ENCODE measurements at places on chromosomes 11 and 22.

DNA sequence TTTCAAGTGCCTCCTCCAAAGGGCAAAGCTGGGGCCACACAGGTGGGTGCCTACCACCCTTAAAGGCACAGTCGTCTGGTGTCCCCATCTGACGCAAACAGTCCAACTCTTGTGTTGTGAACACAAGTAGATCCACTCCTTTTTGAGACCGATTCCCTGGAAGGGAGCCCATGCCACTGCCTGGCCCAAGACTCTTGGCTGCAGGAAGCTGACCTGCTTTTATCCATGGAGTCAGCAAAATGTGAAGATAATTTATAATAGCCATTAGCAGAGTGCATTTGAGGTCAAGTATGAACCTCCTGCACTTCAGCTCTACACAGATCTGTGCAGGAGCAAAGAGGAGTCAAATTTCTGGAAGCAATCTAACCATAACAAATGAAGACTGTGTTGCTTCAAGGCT is 68.5 kb downstream of the ADM start:
- no peak for DNase-seq

DNA sequence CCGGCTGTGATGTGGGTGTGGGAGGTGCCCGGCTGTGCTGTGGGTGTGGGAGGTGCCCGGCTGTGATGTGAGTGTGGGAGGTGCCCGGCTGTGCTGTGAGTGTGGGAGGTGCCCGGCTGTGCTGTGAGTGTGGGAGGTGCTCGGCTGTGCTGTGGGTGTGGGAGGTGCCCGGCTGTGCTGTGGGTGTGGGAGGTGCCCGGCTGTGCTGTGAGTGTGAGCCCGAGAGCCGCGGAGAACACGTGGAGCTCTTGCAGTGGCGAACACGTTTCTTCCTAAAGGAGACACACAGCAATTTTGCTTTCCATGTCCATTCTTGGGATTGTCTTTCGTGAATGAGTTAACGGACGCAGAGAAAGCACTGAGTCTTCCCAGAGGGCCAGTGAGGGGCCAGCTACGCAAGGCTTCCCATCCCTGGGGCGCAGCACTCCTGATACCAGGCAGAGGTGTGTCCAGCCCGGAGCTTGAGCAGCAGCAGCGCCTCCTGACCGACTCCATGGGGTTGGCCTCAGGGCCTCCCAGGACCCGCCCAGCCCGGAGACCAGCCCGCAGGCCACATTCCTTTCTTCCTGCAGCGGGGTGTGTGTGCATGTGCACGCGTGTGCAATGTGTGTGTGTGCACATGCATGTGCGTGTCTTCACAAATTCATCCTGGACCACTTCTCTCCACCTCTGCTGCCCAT is 245.0 kb upstream of the B3GAT1 start:
- DNase-seq: no peak

DNA sequence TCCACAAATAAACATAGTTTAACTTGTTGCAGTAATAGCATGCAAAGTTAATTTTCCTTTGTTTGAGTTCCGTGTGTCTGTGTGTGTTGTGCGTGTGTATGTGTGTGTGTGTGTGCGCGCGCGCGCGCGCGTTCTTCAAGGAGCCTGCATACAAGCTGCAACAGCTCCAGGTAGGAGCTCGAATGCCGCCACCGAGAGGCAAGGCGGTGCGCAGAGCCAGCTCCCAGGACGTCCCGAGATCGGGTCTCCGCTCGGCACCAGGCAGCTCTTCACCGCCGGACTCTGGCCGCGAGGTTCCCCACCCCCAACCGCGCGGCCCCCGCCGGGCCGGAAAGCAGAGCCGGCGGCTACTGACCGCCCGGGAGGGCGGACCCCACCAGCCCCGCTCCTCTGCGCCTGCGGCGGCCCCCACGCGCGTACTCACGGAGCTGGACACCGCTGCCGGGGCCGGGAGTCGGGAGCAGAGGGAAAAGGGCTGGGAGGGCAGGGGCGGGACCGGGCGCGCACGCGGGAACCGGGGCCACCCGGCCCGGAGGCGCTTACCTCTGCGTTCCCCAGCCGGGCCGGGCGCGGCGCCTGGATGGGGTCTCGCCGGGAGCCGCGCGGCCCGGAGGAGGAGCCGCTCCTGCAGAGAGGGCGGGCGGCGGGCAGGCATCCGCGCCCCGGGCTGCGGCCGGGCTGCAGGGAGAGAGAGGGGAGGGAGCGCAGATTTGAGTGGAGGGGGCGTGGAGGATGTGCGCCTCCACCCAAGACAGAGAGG is 40.4 kb upstream of the AKIP1 start:
- no peak for DNase-seq

- DNase-seq: no peak
Measured at GRCh38 chr11:61890529-61891330, 615 bp downstream of the FADS3 start.

DNA sequence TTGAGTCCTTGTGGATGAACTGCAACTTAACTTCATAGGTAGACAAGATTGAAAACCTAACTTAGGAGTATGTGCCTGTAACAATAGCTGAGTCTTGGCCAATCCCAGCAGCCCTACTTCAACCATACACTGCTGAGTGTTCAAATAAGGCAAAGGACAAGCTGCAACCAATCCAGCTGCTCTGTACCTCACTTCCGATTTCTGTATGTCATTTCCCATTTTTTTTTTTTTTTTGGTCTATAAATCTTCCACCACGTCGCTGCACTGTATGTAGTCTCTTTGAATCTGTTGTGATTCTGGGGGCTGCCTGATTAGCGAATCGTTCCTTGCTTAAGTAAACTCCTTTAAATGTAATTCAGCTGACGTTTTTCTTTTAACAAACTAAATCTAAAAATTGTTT is 35.4 kb upstream of the FLI1 start:
- no peak for DNase-seq

GRCh38 chr22:45942787-45943493 is 34.0 kb downstream of the WNT7B start:
- DNase-seq: no peak

DNA sequence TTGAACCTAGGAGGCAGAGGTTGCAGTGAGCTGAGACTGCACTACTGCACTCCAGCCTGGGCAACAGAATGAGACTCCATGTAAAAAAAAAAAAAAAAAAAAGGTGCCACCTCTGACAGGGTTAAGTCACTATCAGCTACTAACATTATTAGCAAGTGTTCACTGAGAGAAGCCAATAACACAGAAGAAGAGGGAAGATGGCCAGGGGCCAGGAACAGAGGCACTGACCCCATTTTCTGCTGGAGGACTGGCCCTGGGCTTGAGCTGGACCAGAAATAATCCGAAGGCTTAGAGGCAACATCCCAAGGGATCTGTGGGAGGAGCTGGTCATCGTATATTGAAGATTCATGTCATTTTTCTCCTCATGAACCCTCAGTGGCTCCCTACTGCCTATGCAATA is 5.0 kb downstream of the SLC5A1 start:
- no peak for DNase-seq

- DNase-seq: no peak
Measured at GRCh38 chr22:24751518-24751917, 23.0 kb downstream of the PIWIL3 start.

DNA sequence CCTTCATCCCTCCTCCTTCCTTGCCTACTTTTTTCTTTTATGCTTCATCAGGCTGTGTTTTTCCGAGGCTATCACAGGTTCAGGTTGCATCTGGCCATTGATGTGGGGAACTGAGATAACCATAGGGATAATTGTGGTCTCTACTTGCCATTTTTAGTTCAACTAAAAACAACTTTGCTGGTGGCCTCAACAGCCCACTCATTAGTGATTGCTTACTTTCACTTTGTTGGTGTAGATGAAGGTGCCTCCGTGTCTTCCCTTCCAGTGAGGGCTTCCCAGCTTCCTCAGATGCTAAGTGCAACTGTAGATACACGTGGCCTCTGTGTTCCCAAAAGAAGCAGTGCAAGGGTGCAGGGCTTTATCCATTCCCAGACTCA is 35.0 kb downstream of the KCNJ1 start:
- no peak for DNase-seq

- DNase-seq: no peak
Measured at GRCh38 chr11:3000032-3000961, 8.2 kb upstream of the NAP1L4 start.

DNA sequence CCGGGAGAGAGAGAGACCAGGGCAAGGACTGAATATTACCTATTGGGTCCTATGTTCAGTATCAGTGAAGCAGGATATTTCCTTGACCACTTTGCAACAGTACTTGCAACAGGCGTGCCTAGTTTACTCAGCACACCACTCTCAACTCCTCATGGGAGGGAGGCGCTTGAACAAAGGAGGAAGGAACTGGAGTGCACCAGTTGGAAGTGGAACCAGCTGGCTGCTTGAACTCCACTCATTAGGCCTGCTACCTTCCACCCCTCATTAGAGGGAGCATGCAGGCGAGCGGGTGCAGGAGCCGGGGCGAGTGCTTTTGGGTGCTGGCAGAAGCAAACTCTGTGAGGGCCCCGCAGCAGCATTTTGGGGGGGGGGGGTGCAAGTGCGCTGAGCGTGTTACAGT is 1369.6 kb upstream of the RAG2 start:
- DNase-seq: no peak

GRCh38 chr11:61543606-61544306 is 35.2 kb downstream of the LRRC10B start:
- DNase-seq: no peak

- no peak for DNase-seq
Measured at GRCh38 chr11:102420547-102420946, 32.0 kb downstream of the TMEM123 start.

DNA sequence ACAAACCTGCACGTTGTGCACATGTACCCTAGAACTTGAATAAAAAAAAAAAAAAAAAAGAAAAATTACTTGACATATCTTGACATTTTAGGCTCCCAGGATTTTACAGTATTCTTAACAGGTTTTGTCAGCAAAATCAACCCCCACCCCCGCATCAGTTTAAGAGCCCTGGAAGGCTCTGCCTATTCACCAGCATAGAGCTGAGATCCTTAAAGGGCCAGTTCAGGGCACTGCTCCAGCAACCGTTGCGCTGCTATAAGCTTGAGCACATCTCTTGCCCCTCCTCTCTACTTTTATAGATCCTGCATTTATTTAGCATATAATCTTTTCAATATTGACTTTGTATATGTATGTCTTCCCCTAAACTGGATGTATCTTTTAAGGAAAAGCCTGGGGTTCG is 697 bp upstream of the PAFAH1B2 start:
- peak; percentile 35 for DNase-seq

GRCh38 chr11:46026606-46027293 is 94.5 kb downstream of the PHF21A start:
- no peak for DNase-seq

DNA sequence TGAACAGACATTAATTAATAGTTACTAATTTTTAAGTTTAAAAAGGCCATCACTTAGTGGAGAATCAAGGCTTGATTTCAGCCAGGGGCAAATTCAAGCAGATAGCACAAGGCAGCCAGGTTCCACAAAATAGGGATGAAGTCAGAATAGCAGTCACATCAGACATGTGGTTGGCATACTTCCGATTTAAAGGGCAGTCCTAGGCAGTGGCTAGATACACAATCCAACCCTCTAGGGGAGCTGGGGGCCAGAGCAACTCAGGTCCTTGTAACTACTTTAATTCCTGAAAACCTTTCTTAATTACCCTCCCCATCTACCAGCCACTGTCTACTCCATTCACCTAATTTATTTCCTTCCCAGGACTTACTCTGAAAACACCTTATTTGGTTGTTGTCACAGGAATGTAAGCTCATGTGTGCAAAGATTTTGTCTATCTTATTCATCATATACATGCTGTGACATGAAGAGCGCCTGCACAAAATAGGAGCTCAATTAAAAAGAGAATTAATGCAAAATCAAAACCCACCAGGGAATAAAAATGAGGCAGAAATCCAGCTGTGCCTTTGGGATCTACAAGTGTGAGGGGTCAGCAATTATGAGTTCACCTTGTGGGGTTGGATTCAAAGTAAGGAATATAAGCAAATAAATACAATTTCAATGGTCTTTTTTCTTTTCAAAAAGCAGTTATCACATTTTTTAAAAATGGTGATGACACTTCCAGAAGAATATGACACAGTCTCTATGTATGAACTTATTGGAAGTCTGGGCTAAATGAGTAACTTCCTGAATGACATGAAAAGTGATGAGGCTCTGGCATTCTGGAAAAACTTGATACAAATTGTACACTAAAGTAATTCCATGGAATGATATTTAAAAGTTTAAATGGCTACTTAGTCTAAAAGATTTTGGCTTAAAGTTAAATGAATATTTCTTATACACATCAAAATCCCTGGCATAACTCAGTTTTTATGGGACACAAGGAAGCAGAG is 53.8 kb downstream of the COPB1 start:
- no peak for DNase-seq

DNA sequence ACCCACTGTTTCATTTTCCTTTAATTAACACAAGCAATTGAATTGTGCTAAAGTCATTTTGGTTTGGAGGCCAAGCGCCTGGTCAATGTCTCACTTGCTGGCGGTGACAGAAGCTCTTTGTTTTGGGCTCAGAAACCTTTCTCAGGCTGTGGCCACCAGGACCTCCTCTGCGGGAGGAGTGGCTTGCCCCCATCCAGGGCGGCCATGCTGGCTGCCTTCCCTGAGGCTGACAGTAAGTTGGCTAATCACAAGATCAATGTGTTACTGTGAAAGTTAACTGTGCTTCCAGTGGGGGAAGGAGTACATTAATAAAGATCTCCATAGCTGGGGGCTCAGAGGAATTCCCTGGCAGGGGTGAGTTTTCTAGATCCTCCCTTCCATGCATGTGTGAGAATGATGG is 1074.5 kb downstream of the NTM start:
- no peak for DNase-seq

DNA sequence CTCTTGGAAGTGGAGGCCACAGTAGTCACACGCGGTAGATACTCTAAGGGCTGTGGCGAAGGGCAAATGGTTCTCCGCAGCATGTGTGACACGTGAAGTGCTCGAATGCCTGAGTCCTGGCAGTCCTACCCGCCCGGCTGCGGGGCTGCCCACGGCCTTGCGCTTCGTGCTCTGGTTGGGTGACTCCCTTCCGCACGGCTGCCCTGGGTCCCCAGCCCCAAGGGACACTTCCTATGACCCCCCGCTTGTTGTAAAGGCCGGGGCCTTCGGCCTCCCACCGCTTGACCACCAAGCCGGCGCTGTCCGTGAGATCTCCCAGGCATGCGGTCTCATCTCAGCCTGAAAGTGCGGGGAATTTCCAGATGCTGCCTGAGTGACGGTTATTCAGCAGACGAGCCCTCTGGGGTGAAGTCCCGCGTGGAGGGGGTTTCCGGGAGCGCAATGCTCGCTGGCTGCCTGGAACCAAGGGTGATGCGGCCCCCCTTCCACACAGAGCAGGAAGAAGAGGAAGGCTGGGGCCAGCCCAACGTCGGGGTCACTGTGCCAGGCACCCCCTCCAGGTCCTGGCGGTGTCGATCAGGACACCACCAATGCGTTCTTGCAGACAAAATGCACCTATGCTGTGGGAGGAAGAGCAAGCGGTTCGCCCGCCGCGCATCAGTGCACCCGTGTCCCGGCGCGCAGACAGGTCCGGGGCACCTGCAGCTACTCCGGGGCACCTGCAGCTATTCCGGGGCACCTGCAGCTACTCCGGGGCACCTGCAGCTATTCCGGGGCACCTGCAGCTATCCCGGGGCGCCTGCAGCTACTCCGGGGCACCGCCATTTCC is 171.2 kb downstream of the OPCML start:
- DNase-seq: no peak

GRCh38 chr11:125935618-125936199 is 10.1 kb upstream of the VSIG10L2 start:
- no peak for DNase-seq

GRCh38 chr22:20064140-20064480 is 15.9 kb upstream of the DGCR8 start:
- no peak for DNase-seq

- DNase-seq: no peak
Measured at GRCh38 chr11:122666743-122667142, 11.2 kb downstream of the UBASH3B start.

GRCh38 chr22:38844315-38845003 is 631 bp upstream of the NPTXR start:
- no peak for DNase-seq

- DNase-seq: no peak
Measured at GRCh38 chr11:70109006-70109405, 30.9 kb downstream of the ANO1 start.

Data from Panc1 (cell line).